Kidney capillary endothelial cell (primary cell): ENCODE measurements at places on chromosomes 6 and 20.
A peak's percentile ranks its signal among the peaks of the same experiment; 100 is the strongest.

DNA sequence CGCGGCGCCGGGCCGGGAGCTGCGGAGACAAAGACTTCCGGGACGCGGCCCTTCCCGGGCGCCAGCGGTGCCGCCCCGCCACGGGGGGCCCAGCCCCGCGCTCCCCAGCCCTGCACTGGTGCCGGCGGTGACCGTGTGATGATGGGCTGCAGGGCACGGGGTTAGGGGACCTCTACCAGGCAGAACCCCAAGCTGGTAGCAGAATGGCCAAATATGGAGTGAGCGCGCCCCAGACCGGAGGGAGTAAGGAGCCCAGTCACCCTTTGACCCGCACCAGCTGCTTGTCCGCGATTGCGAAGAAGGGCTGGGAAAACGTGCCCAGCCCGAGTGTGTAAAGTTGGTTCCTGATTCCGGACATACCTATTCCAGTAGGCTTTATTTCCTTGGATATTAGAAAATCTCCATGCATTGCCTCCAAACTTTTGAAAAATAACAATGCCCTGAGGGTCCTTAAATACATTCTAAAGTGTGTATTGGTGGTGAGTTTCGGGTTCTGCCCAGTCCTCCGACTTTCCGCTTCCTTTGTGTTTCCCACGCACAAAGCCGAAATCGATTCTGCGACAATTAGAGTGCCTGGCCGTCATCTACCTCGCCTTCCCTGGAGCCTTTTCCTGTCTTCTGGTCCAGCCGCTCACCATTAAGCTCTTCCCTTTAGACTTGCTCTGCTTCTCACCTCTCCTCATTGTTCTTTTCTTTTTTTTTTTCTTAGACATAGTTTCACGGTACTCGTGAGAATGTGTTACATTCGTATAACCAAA, 1.1 kb downstream of the ABRACL start:
- peak; percentile 51 for DNase-seq

DNA sequence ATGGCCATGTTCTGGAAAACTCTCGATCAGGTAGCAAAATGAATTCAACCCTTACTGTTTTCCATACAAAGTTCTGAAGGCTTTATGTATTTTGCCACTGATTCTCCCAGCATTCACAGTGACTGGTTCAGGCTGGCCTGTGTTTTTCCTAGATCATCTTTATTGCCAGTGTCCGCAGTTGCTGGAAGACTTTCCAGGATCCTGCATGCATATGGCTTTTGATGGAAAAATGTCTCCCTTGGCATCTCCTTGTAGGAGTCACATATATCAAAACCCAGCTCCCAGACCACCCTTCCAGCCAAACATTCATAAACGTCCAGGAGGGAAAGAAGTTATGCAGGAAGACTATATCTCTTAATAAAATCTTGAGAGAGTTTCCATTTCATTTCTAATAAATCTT, 588.8 kb downstream of the MAFB start:
- no peak for DNase-seq

DNA sequence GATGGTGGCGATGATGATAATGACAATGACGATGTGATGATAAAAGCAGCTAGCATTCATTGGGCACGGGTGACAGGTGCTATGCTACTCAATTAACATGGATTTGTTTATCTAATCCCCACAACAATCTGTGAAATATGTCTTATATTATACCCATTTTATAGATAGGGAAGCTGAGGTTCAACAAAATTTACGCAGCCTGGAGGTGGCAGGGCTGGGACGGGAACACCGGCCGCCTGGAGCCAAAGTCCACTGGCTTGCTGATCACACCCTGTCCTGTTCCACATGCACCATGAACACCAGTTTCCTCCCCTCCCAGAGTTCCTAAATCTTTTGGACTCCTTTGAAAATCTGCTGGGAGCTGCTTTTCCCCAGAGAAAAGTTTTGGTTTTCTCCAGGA, 23.0 kb downstream of the RIMS4 start:
- no peak for DNase-seq

DNA sequence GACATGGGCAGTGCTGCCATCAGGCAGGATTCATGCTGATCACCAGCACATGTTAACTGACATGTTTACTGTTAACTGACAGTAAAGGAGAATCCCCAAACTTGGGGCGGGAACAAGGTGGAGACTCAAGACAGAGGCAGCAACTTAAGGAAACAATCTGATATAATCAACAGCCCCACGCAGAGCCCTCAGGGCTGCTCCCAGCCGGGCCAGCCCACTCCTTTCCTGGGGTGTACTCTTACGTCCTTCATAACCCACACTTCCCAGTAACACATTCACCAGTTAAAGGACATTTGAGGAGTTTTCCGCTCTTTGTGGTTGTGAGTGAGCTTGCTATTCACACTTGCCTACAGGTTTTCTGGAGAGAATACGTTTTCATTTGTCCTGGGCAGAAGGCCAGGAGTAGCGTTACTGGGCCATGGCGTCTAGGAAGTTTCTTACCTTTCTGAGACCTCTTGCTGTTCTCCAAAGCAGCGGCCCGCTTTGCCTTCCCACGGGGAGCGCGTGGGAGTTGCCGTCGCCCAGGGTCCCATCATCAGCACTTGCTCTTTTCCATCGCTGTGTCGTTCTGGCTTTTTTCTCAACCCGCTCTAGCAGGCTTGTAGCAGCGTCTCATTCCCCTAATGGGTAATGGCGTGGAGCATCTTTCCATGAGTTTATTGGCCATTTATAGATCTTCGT, 56.4 kb downstream of the FOXF2 start:
- DNase-seq: no peak

DNA sequence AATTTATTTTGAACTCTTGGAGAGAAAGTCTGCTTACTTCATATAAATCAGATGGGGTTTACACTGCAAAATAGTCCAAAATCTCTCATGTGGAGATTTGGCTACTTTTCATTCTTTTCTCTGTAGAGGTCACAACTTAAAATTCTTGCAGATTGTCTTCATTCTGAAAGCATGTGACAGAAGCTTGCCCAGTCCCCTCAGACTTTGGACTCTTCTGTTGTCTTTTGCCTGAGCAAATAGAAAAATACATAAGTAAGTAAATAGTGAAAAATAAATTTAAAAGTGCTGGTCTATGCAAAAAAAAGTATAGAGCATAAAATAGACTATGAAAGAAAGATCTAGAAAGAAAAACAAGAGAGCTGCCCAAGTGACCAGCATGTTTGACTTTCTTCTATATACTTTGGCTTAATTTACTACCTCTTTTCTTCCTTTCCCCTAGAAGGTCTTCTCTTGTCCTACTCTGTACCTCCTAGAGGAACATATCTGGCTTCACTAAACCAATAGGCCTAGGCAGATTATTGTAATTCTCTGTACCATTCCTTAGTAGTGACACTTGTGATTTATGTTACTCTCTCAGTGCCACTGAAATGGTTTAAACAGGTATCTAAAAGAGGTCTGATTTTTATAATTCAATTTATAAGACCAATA, 260.9 kb downstream of the TENT5A start:
- DNase-seq: no peak

DNA sequence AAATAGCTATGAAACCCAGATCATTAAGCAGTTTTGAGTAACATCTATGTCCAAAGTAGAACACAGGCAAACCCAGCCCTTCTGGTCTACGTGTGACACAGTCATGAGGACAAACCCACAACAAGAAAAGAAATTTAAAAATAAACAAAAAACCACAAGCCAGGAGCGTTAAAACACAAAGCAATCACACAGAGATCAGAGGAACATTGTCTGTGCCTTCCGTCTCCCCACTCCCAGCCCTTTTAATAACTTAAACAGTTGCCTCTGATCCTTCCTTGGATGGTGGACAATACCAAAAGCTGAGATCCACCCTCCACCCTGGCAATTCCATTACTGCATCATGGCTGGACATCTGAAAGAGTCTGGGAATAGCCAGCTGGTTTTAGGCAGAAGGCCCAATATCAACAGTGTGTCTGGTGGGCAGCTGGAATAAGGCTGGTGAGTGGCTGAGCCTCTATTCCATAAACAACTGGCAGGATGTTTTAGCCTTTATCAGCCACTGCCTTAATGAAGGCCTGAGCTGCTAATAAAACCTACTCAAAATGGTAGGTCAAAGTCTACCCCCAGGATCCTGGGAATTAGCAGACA, 15.7 kb upstream of the LAMA4 start:
- DNase-seq: no peak

GRCh38 chr6:158835616-158836221, 16.6 kb upstream of the EZR start:
- no peak for DNase-seq

DNA sequence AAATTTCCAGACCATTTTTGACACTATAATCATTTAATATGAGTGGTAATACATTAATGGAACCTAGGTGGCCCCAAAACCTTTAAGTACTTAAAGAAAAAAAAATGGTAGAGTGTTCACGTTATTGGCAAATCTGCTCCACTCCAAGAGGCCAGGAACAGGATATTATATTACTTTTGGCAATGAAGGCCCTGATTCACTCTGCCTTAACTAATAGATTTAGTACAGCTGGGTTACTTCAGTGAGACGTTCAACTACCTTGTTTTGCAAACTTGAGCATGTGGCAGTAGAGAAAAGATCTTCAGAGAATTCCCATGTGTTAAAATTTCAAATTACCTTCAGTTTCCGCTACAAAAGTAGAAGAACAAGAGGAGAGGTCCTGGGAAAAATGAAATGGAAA, 12.8 kb downstream of the ADNP start:
- no peak for DNase-seq

DNA sequence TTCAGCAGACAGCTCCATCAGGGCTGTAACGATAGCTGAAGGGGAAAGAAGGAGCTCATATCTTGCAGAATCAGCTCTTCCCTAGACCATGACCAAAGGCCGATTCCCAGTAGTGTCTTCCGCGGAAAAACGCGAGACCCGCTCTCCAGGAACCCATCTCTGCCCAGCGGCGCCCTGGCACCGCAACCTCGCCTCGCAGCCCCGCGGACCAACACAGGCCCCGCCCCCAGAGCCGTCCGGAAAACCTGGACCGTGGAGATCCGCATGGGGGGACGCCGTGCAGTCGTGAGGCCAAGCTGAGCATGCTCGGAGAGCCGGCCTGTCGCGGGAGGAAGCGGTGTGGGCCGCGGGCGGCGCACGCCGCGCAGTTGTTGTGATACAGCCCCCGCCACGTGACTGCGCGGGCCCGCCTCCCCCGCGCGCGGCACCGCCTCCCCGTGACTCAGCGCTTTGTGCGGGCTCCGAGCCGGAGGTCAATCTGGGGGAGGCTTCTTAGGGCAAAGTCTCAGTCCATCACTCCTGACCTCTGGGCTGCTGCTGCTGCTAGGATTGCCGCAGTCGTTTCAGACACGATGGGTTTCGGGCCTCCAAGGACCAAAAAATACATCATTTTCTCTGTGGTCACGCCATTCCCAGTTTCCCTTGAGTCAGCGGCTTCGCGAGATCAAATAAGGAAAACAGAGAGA, 3.1 kb upstream of the GCLC start:
- peak; percentile 93 for DNase-seq

DNA sequence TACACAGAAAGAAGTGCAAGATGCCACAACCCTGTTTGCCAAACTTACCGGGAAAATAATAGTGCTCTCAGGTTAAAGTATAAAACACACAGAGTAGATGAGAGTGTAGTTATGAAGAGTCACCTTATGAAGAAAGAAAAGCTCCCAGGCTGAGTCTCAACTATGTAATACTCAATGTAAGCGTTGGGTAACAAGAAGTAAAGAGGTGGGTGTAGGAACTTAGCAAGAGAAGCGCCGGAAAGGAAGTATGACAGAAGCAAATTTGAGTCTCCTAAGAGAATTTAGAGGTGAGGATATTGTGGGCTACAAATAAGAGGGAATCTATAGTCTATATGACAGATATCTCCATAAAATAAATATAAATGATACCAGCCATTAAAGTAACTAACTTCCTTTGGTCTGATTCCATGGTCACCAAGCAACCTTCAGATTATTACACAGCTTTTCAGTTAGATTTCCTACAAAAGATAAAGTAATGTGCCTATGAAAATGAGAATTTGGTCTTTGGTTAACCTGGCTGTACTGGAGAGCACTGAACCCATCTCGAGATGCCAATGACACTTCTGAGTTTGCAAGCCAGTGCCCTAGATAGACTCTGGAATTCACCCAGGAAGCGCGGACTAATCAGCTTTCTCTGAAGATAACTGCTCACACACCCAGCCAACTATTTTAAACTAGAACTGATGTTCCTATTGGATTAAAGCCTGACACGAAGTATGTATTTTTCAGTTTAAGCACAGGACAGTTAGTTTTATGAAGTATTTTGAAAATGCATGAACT, 1.8 kb downstream of the TUBE1 start:
- DNase-seq: no peak

- DNase-seq: no peak
These were observed 34.1 kb upstream of the GGTLC1 start for GRCh38 chr20:24022621-24023180.

DNA sequence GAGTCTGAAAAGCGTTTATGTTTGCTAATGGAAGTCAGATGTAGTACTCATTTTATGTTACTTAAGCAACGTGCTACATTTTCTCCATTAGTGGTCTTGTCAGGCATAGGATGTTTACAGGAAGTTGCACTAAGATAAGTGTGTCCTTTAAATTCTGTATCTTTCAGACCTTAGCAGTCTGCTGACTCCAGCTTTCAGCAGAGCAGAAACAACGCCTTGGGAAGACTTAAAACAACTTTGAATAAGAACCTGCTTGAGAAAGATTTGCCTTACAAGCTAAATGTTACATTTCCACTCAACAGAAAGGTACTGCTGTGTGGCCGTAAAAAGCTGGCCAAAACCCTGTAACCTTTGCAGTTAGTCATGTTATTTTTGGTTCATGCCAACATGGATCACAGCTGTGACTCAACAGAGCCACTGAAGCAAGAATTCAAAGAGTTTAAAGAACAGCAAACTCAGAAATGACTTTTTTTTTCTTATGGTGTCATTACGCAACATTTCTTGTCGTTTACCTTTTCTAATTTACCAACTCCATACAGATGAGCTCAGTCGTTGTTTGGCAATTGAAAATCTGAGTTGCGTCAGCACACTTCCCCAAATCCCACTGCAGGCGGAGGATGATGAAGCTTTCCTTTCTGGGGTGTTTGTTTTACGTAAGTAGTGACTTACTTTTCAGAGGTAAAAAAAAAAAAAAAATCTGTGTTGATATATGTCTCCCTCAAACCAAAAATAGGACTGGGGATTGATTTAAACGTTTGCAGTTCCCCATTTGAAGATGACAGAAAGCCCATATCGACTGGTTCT, 27.9 kb upstream of the BMP6 start:
- DNase-seq: peak; percentile 56

DNA sequence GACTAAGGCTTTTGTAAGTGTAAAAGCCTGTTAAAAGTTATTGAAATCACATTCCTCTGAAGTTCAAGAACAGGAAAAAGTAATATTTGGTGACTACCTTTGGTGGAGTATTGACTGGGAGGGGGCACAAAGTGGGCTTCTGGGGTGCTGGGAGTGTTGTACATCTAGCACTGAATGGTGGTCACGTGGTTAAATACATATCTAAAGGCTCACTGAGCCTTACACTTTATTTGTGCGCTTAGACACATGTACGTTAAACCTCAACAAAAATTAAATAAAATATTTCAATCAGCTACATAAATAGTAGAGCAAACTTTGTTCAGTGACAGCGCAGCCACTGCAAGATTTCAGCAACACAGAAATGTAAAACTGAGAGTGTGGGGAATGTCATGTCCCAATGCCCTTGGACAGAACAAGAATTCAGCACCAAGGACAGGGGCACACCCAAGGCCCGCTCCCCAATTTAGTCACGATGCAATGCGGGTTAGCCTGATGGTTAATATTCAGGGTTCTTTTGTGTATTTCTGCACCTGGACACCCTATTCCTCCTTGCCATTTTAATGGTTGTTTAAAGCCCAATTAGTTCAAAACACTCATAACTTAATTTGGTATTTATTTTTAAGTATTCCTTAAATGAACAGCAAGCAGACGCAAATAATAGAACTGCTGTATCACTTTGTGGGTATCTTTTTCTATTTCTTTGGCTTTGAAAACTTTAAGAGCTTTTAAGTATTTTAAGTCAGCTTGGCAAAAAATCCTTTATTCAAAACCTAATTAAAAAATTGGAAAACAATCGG, 37.4 kb downstream of the ANGPT4 start:
- DNase-seq: peak; percentile 15
